ENCODE measurements at places on chromosomes 11 and 22.

- no peak for DNase-seq
Observed at GRCh38 chr11:104490182-104490581, 326.2 kb upstream of the PDGFD start.

GRCh38 chr11:68377389-68377795 lies 65.0 kb downstream of the LRP5 start:
- no peak for DNase-seq

GRCh38 chr22:25553131-25553530 lies 11.3 kb upstream of the GRK3 start:
- DNase-seq: no peak

- no peak for DNase-seq
Observed at GRCh38 chr11:73752216-73752867, 8.5 kb downstream of the RAB6A start.

DNA sequence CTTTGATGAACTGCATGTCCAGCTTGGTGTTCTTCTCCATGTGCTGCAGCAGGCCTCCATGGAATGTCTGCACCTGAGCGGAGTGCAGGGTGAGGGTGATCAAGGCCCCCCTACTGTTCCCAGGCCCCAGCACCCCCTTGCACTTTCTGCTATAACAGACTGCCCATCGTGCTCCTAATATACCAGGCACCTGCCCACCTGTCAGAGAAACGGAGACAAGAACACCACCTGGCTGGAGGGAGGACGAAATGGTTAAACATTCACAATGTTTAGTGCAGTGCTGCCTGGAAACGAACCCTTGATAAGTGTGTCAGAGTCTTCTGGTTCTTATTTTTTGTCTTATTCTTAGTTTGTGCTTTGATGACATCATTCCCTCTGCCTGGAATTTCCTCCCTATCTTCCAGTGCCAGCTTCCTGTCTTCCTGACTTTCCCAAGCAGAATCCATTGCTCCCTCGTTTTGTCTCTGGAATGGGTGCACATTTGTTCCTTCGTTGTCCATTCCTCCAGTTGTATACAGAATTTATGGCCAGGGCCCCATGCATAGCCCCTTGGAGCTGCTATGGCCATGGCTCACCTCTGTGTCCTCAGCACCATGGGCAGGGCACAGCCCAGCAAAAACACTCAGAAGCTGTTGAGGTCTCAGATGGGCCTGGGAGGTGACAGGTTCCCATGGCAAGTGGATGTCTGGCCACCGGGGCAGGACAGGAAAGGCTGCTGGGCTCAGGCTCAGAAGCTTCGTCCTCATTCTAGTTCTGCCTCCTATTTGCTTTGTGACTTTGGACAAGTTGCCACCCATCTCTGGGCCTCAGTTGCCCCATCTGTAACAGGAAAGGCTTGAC lies 11.9 kb downstream of the BAIAP2L2 start:
- no peak for DNase-seq

GRCh38 chr11:118537409-118537980 lies 6.5 kb downstream of the TMEM25 start:
- no peak for DNase-seq

GRCh38 chr11:21105196-21105917 lies 436.0 kb downstream of the NELL1 start:
- DNase-seq: no peak

- DNase-seq: no peak
Observed at GRCh38 chr22:40818192-40818746, 877 bp downstream of the SLC25A17 start.

- DNase-seq: no peak
Observed at GRCh38 chr22:30132290-30132996, 52.2 kb downstream of the HORMAD2 start.

- no peak for DNase-seq
Observed at GRCh38 chr22:36927671-36928070, 14.2 kb downstream of the CSF2RB start.

DNA sequence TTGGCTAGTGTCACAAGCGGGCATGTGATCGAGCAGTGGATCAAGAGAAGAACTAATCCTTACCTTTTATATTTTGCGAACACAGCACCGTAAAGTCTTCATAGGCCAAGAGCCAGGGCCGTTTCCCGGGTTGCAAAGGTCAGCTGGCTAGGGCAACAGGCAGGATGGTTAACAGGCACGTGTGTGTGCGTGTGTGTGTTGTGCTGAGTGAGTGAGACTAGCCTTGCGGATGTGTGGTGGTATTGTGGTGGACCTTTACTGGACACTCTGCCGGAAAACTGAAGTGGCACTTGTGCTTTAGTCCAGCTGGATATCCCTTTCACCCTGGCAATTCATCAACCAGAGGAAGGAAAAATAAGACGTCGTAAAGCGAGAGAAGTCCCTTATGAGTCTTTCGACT lies 176.7 kb downstream of the BCR start:
- no peak for DNase-seq

DNA sequence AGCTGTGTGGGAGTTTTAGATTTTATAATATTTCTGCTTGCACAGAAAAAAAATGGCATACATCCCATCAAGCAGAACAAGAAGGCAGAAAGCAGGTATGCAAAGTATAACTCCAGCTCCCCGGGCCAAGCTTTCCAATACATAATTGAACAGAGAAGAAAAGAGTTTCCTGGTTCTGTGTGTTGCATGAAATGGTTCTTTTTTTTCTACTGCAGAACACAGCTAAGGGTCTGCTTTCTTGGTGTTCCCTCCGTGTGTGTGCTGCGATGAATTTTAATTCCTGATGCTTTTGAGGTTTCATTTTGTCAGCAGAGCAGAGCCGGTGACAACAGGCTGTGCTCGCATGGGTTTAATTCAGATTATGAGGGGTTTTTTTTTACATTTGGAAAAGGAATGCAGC lies 70.7 kb upstream of the TTC12 start:
- no peak for DNase-seq

GRCh38 chr11:96169250-96169649 lies 173.7 kb downstream of the MAML2 start:
- DNase-seq: no peak

DNA sequence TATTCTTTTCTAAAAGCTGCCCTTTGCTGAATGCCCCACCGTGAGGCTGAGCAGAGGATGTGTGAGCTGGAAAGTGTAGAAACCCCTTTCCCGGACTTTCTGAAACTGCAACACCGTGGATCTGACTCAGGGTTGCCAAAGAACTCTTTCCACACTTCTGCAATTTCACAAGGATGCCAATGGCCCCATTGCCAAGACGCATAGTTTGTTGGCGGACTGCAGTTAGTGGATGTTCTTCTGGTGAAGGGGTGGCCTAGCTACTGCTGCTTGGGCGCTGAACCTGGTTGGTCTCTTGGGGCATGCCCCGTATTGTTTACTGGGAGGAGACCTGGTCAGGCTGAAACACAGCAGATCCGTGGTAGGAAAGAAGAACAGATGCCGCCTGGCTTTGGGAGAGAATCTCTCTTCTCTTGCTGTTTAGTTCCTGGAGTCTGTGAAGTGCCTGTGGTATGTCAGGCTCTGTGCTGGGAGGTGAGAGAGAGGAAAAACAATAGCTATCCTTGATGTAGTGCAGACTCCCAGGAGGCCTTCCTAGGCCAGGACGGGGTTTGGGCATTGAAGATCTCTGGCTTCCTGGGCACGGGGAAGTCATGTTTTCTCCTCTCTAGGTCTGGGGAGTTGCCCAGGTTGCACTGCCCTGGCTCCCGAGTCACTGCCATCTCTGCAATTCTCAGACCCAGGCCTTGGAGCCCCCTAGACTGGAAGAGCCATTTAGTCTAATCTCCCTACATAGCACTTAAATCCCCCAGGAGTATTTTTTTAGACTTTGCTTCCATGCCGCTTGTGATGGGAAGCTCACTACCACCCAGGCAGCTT lies 26.9 kb downstream of the CD82 start:
- no peak for DNase-seq

GRCh38 chr11:19848219-19848618 lies 135.6 kb downstream of the NAV2 start:
- no peak for DNase-seq

DNA sequence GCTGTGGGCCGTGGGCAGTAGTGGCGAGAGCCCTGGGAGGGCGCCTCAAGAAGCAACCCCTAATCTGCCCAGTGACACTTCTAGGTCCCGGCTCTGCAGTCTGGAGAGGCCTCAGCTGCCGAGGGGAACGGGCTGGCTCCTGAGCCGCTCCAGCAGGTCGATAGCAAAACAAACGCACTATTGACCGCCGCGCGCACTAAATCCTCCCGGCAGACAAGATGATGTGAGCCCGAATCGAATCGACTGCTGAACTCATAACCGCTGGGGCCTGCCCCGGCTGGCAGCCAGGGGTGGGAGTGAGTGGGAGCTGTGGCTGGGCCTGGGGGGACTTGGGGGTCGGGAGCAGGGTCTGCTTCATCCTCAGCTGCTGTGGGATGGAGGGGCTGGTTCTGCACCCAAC lies 36.1 kb downstream of the FLRT1 start:
- DNase-seq: no peak

DNA sequence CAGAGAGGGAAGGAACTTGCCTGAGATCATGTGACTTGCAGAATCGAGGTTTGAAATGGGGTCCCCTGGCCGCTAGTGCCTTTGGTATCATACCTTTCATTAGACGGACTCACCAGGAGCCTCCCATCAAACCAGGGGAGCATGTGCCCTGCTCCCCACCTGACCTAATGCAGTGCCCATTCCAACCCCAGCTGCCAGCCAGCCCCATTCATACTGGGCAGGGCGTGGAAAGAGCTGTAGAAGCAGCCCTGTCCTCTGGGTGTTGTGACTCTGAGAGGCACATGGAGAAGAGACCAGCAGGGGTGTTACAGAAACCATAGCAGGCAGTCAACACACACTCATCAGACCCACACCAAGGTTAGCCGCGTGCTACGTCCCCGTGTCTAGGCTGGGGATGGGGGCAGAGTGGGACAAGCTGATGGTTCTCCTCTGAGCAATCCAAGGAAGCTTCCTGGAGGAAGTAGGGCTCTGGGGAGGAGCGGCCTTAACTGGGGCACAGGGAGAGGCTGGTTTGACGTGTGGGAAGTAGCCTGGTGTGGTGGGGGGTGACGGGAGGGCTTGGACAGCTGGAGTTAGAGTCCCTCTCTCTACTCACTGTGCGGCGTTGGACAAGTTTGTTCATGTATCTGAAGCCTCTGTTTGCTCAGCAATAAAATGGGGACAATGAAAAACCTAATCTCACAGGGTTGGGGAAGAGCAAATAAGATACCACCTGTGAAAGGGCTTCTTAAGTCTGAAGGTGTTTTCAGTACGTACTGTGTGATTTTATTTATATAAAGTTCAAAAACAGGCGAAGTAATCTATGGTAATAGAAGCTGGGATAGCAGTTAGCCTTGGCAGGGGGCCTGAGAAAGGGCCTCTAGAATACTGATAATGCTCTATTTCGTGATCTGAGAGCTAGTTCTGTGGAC lies 14.0 kb downstream of the GRIK4 start:
- no peak for DNase-seq

DNA sequence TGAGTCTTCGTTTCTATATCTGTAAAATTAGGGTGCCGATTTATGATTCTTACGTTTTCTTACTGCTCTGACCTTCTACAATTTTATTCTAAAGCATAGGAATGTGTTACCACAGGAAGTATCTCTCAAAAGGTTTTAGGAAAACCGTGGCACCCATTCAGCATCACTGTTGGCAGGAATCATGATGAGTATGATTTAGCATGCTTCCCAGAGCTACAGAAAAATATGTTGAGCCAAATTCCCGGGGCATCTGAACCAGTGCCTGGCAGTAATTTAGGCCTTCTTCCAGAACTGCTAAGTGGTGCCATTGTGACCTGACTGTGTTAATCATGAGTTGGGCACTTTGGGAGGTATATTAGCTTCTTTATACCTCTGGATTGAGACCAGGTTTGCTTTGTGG lies 605.0 kb upstream of the RAG2 start:
- no peak for DNase-seq

DNA sequence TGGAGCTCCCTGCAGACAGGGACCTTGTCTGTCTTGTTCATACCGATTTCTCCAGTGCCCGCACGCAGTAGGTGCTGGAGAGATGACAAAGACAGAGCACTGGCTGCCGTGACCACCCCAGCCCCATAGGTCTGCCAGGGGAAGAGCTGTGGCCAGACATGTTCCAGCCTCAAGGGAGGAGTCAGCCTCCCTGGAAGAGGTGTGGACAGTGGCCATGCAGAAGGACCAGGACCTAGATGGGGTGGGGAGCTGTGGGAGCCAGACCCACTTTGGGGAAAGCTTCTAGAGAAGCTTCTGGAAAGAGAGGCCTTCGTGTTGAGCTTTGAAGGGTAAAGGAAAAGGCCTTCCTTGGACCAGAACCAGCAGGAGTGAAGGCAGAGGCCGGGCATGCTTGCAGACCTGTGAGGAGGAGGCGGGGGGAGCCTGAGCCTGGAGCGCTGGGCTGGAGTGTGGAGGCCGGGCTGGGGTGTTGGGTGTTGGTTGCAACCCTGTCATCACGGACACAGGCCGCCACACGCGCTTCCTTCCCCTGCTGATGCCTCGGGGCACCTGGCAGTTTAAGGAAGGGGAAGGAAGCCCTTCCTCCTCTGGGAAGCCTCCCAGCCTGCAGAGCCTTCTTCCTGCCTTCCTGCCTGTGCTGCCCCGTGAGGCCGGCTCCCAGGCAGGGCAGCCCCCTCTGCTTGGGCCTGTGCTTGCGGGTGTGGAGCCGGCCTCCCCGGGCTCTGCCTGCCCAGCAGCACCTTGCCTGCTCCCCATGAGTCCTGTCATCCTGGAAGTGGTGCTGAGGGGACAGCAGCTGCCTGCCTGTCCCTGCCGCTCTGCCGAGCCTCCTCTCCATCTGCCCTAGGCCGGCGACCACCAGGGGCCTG lies 12.3 kb downstream of the RELT start:
- DNase-seq: no peak

- DNase-seq: no peak
Observed at GRCh38 chr22:18973264-18974031, 37.4 kb upstream of the PRODH start.

GRCh38 chr11:106497321-106497720 lies 419.9 kb downstream of the AASDHPPT start:
- no peak for DNase-seq

GRCh38 chr11:124222407-124222806 lies 18.5 kb upstream of the OR8G1 start:
- DNase-seq: no peak

DNA sequence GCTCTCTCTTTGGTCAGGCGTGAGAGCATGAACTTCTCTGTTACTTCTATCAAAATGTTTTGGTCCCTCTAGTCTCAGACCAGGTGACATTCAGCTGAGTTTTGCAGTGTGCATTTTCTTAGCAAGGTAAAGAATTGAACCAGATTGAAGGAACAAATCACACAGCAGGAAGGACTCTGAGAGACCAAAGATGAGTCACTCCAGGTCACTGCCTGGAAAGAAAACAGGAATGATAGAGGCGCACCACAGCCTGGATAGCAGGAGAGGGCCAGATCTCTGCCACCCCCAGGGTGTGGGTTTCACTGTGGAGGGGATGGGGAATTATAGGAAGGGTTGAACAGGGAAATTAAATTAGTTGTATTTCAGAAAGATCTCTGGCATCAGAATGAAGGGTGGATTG lies 788.3 kb downstream of the NTM start:
- no peak for DNase-seq

GRCh38 chr22:38850941-38851849 lies 7.4 kb upstream of the NPTXR start:
- no peak for DNase-seq

GRCh38 chr22:22397292-22397870 lies 111.2 kb downstream of the ZNF280B start:
- no peak for DNase-seq

GRCh38 chr11:112520354-112520753 lies 259.7 kb upstream of the PLET1 start:
- no peak for DNase-seq
